Cardiac septum (tissue), 1 donor: ENCODE measurements at places on chromosomes 3 and 15. TPM values are rescaled to one million over a fixed set of nuclear protein-coding genes. Genes with fewer than 3 reads are reported as not detected.

Gene P2RY14
- 1.6 TPM for total RNA-seq

Gene PIAS1
- total RNA-seq, result 29.4 TPM

Gene SLC24A5
- total RNA-seq, result not detected

DNA sequence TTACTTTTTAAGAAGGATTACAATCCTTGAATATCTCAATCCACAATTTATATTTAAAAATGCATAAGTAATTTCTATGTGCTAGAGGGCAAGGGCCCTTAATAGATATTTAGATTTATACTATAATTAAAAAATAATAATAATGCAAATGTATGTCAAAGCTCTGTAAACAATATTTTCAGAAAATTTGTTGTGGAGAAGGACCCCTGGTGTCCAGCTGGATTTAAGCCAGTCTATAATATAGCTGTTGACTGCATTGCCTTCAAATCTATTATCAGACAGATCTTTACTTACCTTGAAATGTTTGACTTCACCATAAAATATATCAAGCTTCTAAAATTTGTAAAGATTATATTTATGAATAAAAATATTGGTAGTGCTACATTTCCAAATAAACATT is 65.6 kb downstream of the ZBTB20 start:
- no peak for DNase-seq

GRCh38 chr3:37028329-37028728 is 35.0 kb downstream of the MLH1 start:
- DNase-seq, result no peak

GRCh38 chr3:149588909-149589308 is 68.9 kb downstream of the WWTR1 start:
- no peak for DNase-seq

DNA sequence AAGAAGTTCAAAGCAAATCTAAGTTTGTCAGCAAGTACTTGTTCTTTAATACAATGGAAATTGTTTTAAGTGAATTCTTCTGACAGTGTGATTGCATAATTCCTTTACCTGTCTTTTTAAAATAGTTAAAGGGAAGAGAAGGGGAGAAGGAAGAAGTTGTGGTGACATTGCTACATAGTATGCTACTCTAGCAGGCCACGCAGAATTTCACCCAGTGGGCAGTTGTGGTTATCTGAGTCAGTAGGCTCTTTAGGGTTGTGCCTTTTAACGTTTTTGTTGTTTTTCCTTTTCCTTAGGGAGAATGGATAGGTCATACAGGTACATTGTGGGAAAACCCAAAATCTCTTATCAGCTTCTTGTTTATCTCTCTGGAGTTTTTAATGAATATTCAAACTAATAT is 40.4 kb downstream of the KIF15 start:
- DNase-seq, result no peak

- DNase-seq, result no peak
These were observed 10.1 kb downstream of the FEZF2 start for GRCh38 chr3:62363275-62363674.

- DNase-seq, result no peak
These were observed 349.7 kb upstream of the SUCLG2 start for GRCh38 chr3:68004091-68004490.
